ENCODE measurements at places on chromosomes 12 and 14.

DNA sequence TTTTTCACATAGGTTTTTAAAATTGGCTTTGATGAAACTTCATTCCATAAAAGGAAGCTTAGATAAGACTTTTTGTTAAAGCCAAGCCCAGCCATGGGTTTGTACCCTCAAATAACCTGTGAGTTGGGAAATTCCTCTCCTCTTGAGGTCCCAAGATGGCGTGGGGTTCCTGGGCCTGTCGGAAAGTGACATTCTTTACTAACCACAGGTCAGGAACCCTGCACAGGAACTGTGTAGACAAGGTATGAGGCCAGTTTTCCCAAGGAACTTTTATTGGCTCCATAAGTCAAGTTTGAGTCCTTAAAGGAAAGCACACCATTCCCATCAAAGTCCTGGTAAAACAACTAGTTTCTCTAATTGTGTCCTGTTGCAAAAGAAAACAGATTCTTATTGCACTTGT is 65.0 kb upstream of the AMN start:
- DNase-seq = no peak

DNA sequence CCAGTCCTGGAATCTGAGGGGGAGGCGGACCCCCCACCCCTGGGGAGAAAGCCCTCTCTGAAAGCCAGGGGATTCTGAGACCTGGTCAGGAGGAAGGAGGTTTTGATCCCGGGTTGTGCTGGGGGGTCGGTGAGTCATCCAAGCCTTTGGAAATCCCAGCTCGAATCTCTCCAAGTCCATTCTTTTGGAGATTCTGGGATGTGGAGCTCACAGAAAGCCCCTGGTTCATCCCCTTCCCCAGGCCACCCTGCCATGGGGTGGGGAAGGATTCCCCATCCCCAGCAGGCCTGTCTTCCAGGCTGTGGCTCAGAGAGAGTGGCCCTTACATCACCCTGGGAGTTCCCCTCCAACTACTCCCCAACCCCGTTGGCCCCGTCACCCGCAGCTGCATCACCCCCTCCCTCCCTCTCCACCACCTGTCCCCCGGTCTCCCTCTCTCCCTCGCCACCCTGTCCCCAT is 14.3 kb downstream of the EXOC3L4 start:
- no peak for DNase-seq

DNA sequence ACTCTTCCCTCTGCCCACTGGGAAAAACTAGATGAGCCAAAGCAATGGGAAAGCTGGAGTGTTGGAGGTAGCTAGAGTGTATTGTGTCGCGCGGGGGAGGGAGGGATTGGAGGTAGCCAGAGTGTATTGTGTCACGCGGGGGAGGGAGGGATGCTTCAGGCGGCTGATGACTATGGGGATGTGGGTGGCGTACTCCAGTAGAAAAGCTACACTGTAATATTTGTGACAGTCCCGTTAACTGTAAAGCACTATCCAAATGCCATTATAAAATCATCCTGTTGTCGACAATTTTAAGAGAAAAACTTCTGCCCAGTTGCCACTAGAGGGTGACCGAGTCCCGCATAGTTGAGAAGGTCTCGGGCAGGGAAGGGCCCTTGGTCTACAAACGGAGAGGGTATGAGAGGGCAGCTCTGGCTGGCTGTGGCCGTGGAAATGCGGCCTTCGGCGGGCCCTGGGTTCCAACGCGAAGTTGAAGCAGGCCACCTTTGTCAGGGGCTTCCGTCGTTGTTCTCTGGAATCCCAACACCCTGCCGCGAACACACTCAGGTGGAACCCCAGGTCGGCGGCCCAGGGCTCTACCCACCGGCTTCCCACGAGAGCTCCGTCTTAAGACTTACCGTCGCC is 15.1 kb upstream of the PLEK2 start:
- DNase-seq = no peak

DNA sequence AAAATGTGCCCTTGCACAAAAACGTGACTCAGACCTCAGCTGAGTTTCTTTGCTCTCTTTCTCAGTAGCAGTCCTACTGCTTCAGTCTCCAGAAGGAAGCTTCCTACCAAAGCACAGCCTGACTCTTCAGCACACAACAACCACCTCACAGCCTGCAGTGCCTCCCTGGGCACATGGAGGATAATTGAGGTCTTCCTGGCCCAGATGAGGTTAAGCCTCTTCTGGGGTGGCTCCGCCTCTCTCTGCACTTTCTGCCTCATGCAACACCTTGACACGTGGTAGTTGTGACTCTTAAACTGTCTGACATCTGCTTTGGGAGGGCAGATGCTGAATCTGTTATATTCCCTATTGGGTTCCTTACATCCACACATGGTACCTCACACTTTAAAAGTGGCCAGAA is 33.8 kb downstream of the GIT2 start:
- no peak for DNase-seq

DNA sequence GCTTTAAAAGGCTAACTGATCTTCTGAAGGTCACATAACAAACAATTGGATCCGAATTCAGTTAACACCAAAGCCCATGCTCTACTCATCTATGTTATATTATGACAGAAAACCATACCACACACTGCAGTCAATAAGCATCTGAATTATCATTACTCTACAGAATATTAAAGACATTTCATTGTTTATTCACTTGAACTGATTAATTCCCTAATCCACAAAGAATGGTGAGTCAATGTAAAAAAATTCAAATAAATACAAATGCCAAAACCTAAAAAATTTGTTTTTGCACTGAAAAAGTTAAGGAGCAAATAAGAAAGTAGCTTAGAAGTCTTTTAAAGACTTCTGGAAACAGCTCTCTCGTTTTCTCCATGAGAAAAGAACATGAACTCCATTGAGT is 13.7 kb downstream of the NID2 start:
- no peak for DNase-seq

GRCh38 chr12:82912406-82912805 is 225.7 kb downstream of the TMTC2 start:
- DNase-seq = no peak

DNA sequence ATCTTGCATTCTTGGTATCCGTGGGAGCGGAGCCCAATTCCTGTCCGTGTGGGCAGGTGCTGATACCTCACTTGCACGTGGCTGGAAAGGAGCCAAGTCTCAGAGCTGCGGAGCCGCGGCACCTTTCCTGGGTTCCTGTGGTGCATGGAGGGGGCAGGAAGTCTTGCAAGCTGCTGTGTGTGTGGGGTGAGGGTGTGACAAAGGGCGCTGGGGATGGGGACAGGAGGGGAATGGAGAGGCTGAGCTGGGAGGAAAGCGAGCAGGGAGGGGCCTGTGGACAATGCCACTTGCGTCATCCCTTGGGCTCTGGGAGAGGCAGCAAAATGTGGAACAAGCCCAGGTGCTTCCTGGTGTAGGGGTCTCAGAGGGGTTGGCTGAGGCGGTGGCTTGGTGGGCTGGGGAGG is 86.7 kb downstream of the CALM1 start:
- no peak for DNase-seq

- no peak for DNase-seq
Observed at GRCh38 chr12:72189266-72189665, 82.9 kb upstream of the TRHDE start.

DNA sequence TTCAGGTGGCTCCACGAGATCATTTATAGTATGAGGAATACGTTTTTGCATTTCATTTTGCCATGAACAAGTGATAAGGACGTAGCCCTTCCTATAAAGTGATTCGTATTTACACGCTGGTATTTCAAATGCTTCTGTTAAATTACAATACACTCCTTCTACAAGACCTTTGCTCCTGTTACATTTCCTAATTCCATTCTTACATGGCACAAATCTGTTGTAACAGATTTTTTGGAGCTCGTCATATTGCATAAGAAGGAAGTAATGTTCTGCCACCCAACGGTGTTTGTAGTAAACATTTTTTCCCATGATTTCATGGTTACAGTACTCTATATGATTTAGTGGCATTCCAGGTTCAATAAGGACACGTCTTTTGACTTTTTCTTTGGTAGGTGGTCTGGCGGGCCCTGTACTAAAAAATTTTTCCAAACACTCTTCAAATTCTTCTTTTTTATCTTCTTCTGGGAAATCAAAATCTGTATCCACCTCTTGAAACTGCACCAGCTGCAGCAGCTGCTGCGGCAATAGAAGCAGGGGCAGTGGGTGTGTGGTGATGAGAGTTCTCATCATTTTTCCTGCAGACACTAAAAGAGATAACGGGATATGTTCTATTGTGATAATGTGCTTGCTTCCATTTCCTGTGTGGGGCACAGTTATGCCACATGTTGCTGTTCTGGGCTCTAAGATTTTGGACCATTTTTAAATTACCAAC is 4.2 kb downstream of the RNASE9 start:
- no peak for DNase-seq

GRCh38 chr14:34113005-34113511 is 162.2 kb upstream of the EGLN3 start:
- peak; percentile 44 for DNase-seq

- no peak for DNase-seq
Observed at GRCh38 chr12:132469423-132469822, 20.5 kb upstream of the FBRSL1 start.

Data from fibroblast of skin of left biceps (primary cell).